Retinal pigment epithelial cell (primary cell): ENCODE measurements at places on chromosomes 5 and 9.

DNA sequence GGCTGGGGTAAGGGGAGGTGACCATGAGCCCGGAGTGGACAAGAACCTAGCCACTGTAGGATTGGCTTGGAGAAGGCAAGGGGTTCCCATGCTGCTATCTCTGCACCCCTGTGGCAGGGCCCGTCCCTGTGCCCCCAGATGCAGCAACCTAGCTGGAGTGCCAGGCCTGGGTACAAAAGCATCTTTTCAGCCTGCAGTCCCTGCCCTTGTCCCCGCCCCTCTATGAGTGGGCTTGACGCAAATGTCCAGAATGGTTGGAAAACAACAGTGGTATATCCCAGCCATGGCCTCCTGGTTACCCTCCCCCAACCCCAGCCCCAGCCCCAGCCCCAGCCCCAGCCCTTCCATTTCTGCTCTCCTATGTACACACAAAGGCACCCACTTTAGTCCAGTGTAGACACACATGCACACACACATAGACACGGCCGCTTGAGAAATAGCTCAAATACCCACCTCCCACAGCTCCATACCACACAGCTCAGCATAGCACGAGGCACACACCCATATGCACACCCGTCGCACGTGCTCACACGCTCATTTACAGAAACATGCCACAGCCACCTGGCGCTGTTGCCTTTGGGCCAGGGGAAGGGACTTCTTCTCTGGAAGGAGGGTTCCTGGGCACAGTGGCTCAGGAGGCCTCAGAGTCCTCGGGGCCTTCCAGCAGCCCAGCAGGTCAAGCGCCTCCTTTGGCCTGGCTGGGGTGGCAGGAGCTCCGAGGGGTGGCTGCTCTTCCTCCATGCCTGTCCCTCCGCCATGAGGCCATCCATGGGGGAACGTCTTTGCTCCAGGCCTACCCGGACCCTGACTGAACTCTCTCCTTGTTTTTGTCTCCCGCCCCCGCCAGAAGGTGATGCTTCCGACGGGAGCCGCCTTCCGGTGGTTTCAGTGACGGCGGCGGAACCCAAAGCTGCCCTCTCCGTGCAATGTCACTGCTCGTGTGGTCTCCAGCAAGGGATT, 34.1 kb downstream of the CXXC5 start:
- no peak for DNase-seq

DNA sequence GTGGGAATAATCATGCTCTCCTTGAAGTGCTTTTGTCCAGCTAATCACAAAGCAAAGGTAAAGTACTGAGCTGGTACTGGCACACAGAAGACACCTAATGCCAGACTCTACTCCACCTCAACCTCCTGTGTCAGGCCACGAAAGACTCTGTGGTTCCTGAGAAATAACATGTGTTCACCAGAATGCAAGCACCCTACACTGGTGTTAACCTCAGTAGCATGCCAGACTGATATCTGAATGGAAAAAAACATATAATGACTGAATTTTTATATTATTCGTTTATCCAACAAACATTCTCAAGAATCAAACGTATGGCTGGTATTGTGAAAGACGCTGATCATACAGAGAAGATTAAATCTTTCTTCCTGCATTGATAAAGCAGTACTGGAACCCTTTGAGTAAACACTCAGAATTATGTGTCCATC, 97.1 kb upstream of the IFNE start:
- no peak for DNase-seq

GRCh38 chr5:122693963-122694362, 80.9 kb upstream of the SNX2 start:
- no peak for DNase-seq

GRCh38 chr5:64939772-64940510, 171.2 kb downstream of the CWC27 start:
- no peak for DNase-seq

DNA sequence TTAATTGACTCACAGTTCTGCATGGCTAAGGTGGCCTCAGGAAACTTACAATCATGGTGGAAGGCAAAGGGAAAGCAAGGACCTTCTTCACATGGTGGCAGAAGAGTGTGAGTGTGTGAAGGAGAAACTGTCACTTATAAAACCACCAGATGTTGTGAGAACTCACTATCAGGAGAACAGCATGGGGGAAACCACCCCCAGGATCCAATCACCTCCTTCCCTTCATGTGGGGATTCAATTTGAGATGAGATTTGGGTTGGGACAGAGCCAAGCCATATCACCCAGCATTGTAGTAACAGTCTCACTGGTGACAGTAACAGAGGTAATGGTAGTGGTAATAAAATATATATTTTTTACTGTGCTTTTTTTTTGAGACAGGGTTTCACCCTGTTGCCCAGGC, 18.1 kb downstream of the ZBTB5 start:
- no peak for DNase-seq

- no peak for DNase-seq
These were observed 36.7 kb upstream of the UBE2D2 start for GRCh38 chr5:139524446-139524845.

DNA sequence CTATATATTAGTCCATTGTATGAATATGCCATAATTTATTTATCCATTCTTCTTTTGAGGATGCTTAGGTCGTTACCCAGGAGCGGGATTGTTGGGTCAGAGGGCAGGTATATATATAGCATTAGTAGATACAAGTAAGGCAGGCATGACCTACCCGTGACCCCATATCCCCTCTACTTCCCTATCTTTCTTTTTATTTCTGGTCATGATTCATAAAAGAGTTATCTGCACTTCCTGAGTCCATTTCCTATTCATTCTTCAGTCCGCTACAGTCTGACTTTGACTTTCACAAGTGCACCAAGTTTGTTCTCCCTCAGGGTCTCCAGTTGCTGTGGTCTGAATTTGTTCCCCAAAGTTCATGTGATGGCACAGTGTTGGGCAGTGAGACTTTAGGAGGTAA, 6.9 kb downstream of the RHOBTB3 start:
- no peak for DNase-seq

DNA sequence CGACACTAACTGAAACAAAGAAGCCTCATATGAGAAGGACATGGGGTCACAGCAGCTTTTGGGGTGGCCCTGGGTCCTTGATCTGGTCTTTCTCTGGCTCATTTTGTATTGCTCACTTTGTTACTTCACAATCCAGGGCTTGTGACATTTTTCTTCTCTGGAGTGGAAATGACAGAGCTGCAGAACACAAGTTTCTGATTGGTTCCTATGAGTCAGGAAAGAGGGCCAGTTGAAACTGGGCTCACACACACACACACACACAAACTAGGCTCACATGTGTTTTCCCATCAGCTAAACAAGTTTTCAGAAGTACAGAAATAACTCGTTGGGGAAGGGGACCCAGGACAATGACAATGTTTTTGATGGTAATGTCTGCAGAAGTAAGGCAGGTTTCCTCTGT, 54.3 kb downstream of the TMC1 start:
- DNase-seq, result no peak

DNA sequence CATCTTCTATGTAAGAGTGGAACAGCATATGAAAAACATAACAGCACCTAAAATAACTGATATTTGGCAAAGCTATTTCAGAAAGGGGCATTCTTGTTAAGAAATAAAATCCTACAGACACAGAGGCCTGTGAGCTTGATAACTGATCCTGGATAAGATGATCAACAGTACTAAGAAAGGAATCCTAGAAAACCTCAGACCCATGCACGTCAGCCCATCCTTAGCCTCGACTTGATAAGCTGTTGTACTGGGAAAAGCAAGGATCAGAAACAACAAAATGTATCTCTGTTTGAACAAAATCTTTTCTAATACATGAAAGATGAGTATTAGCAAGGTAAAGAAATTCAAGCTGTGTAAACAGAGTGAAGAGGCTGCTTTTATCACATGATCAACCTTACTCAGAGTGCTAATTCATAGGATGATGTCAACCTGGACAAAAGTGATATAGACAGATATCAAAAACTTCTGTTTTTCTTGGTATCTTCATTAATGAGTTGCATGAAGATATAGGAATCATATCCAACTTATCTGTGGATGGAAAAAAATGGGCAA, 15.2 kb downstream of the LIFR start:
- DNase-seq, result no peak

DNA sequence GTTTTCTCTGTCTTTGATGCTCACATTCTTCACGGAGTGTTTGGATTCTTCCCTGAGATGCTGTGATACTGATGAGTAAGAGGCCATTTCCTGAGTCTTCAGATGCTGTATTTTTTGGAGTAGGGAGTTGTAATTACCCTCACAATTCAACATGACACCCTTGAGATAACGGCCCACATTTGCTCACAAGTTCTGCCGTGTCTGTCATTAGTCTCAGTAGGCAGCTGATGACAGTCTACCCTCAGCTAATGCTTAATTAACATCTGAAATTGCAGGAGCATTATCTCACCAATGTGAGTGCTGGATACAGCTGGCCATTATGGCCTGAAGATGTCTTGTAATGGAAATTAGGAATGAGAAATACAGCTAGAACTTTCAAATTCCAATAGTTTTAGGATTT, 307.1 kb upstream of the ADCY2 start:
- DNase-seq, result no peak
